ENCODE measurements at places on chromosomes 1 and 21.

- no peak for DNase-seq
Measured at GRCh38 chr1:39270368-39270767, 65.9 kb downstream of the MACF1 start.

DNA sequence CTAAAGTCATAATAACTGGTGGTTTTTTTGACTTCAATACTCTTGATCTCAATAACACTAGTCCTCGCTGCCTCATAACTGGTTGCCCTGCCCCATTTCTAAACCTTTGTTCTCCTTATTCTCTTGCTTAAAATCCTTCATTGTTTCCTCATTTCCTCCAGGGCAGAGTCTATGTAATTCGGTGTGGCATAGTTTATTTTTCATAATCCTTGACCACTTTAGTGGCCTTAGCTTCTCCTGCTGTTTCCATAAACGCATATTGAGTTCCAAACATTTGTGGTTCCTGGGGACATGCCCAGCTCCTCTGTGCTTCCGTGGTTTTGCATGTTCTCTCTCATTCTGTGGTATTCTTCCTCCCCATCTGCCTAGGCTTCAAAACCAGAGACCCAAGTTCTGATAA is 19.0 kb upstream of the TLCD4 start:
- DNase-seq = peak; percentile 31

DNA sequence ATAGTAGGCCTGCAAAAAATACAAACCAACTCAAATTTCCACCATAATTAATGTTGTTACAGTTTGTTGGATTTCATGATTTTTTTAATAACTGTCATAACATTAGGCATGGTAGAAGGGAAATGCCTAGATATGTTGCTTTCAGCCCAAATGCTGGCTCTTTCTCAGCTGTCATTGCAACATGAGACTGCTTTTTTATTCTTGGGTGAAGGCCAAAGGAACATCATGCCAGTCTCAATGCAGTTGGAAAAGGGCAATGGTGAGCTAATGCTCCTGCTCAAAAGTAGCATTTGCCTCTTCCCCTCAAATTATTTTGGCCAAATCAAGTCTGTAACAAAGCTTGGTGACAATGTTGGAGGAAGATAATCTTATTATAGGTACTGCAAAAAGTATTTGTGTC is 877.7 kb upstream of the PRMT6 start:
- no peak for DNase-seq

DNA sequence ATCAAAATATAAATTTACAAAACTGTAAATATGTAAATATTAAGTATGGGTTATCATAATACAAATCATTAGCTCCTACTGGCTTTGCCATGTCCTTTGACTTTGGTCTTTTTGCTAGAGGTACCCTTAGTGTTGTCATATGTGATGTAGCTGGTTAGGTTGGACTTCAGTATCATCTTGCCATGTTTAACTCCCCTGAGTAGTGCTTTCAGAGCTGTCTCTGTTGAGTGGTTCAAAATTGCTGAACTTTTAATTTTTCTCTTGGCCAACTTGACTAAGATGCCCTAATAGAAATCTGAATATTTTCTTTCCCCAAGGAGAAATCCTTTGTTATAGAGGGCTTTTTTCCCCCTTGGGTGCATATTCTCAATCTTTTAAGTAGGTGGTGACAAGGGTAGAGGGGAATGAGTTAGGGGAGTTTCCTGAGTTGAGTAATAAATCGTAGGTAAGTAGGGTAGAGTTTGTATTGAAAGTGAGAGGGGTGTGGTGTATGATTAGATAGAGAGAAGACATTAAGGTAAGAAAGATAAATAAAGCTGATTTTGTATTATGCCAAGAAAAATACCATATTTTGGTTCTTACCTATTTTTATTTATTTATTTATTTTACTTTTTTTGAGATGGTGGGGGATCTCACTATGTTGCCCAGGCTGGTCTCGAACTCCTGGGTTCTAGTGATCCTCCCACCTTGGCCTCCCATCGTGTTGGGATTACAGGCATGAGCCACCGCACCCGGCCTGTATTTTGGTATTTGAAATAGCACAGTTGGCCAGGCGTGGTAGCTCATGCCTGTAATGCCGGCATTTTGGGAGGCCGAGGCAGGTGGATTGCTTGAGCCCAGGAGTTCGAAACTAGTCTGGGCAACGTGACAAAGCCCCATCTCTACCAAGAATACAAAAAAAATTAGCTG is 21.8 kb downstream of the RPRD2 start:
- no peak for DNase-seq

DNA sequence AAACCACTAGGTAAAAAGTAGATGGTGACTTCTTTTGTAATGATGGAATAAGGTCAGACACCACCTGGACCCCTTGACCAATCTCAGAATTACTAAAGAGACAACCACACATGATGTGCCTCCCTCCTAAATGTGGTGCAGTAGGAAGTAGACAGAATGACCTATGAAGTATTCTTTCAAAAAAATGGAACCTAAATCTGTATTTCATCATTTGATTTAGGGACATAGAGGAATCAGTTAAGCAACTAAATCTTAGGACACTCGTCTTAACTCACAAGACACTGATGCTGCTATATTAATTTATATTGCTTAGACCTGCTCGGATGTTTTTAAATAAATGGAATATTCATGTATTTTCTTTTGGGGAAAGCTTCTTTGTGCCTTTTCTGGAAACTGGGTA is 80.9 kb upstream of the IRF2BP2 start:
- DNase-seq = no peak
